ENCODE measurements at places on chromosomes 2 and 18.

DNA sequence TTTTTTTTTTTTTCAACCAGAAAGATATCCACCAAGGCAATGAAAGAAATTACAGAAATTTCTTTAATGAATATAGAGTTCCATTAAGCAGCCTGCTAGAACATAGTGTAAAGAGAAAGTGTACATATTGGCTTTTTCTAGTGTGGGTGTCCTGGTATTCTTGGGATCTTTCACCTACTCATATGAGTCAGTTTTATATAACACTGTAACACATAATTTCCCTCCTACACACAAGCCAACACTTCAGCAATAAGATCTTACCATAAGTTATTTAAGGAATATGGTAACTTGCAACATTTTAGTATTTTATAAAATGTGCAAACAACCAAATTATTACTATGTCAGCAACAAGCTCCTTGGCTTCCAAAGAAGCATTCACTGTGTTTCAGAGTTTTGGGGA, 59.9 kb downstream of the ZRANB3 start:
- DNase-seq: no peak

GRCh38 chr2:212237350-212238095, 301.1 kb downstream of the ERBB4 start:
- DNase-seq: no peak

- no peak for DNase-seq
Measured at GRCh38 chr2:210303498-210303897, 11.5 kb downstream of the MYL1 start.

DNA sequence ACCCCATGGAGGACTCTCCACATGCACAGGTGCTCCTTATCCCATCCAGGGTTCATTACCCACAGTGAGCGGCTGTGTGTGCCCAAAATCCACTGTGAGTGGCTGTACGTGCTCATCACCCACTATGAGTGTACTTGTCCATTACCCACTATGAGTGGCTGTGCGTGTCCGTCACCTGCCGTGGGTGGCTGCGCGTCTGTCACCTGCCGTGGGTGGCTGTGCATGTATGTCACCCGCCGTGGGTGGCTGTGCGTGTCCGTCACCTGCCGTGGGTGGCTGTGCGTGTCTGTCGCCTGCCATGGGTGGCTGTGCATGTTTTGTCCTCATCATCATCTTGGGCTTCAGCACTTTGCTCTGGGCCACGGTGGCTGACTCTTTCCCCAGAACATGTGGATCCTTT, 78.6 kb upstream of the FN1 start:
- no peak for DNase-seq

DNA sequence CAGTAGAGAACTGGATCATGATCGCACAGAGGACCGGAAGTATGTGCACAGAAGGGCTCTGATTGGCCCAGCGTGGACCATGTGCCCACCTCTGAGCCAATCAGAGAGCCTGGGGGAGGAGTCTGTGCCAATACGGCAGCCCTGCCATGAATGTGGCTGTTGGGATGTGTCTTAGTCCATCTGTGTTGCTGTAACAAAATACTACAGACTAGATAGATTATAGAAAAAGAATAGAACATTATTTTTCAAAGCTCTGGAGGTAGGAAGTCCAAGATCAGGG, 132.0 kb downstream of the NDUFA10 start:
- no peak for DNase-seq

DNA sequence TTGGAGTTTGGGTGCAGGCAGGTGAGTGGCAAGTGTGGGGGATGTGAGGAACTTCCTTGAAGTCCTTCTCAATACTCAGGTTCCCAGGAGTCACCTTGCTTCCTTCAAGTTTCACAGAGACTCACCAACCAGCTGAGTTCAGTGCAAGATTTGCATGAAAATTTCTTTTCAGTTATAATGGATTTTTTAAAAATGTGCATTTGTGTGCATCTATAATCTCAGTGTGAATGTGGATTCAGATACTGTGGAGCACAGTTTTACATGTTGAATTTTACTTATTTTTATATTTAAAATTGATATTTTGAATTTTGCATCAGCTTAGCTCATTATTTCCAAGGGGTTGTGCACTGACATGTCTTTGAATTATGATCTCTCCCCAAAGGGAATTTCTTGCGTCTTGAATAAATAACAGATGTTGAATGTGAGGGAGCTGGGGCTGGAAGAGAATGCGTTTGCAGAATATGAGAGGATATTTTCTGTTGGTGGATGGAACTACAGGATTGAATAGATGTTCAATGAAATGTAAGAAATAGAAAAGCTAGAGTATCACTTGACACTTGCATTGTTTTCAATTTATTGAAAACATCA, 184.3 kb downstream of the RPRM start:
- DNase-seq: no peak

DNA sequence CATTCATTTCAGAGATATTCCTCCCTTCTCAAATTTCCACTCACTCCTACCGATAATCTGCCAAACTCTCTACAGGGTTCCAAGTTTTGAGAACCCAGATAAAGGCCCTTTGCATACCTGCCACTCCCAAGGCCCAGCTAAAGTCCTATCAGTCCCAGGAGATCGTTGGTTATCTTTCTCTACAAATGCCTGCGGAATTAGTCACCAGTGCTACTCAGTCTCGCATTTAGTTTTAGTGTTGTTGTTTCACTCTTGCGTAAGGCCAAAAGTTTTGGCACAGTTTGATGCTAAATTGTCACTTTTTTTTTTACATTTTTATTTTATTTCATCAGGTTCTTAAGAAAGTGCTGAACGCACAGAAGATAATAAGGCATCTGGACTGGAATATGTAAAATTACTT, 29.2 kb upstream of the SETBP1 start:
- DNase-seq: peak; percentile 18

GRCh38 chr2:119174216-119174992, 15.9 kb upstream of the C1QL2 start:
- no peak for DNase-seq

- DNase-seq: no peak
Measured at GRCh38 chr2:26178746-26179436, 6.0 kb downstream of the GAREM2 start.

GRCh38 chr2:185372188-185372587, 366.4 kb upstream of the FSIP2 start:
- DNase-seq: no peak

DNA sequence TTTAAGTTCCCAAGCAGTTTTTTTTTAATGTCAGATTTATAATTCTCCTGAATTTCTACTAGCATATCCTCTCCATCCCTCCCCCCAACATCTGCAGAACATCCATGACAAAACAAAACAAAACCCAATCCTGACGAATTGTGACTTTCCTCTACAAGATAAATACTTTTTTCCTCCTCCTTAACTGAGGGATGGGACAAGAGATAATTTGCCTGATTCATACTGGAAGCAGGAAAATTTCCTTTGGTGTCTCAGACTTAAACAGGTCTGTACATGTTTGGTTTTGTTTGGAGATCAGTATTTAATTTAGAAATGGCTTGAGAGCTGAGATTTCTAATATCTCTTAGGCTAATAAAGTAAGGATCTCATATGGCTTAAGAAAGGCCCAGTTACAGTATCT, 2.2 kb downstream of the CAVIN2 start:
- no peak for DNase-seq

DNA sequence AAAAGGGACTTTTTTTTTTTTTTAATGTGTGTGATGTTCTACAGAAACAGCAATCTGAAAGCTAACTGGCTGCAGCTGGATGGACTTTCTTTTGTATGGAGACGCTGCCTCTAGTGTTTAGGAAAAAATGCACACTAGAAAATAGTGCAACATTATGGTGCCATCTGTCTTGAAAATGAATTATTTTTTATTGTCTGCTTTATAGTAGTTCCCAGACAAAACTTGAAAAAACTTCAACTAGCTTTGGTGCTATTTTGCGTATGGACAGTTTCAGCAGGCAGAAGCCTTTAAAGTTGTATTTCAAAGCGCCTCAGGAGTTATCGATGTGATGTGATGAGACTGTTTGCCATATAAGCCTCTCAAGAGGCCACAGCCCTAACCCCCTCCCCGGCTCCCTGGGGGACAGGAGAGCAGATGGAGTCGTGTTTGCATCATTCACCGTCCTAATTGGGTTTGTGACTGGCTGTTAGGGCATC, 86.9 kb downstream of the LTBP1 start:
- DNase-seq: no peak

GRCh38 chr2:120455390-120455789, 109.5 kb downstream of the INHBB start:
- DNase-seq: no peak

DNA sequence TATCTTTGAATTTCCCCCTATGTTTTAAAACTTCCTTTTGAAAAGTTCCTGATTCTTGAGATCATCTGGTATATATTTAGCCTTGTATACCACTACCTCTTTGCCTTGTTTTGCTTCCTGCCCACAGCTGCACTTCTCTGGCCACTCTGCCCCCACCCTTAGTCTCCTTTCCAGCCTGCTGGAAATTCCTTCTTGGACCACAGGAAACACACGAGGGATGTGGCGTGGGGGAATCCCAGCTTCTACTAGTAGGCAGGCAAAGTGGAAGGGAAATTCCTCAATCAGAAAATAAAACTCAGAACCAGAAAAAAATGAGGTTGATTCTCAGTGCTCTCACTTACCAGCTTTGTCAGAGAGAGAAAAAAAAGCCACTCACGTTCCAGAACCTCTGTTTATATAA, 13.4 kb downstream of the IL18RAP start:
- no peak for DNase-seq

DNA sequence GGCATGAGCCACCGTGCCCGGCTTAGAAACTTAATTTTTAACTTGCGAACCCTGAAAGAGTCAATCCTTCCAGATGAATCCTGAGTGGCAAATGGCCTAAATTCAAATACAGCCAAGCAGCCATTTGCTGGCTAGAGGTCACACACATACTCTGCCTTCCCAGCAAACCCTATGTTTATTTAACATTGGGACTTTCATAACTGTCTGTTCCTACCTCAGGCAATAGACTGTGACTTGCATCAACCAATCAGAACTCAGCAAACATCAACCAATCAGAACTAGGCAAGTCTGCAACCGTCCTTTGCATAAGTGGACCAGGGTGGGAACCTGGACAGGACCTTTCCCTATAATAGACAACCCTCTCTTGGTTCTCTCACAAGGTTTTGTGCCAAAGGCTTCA, 127.5 kb downstream of the DTNB start:
- DNase-seq: no peak

DNA sequence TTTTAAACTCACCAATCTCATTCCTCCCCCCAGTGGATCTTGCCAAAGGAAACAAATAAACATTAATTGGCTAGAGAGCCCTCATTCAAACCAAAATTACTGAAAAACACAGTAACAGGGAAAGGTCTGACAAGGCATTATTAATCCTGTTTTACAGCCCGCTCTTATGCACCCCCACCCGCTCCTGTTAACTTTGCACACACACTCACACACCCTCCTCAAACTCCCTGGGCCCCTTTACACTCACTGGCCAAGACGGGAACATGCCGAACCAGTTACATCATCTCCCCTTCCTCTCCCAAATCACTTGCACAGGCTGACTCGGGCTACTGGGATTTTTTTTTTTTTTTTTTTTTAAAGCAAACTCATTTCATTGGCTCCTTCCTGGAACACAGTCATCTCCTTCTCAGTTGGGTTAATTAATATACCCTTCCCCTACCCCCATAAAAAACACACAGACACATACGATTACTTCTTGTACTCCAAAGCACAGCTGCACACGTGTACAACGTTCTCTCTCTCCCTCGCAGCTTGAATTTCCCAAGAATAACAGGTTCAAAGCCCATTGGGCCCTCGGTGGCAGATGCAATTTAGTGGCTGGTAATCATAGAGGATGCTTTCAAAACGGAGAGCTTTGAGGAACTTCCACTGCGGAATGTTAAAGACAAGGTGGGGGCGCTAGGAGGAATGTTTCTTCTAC, 31.8 kb downstream of the KLF7 start:
- peak; percentile 82 for DNase-seq

DNA sequence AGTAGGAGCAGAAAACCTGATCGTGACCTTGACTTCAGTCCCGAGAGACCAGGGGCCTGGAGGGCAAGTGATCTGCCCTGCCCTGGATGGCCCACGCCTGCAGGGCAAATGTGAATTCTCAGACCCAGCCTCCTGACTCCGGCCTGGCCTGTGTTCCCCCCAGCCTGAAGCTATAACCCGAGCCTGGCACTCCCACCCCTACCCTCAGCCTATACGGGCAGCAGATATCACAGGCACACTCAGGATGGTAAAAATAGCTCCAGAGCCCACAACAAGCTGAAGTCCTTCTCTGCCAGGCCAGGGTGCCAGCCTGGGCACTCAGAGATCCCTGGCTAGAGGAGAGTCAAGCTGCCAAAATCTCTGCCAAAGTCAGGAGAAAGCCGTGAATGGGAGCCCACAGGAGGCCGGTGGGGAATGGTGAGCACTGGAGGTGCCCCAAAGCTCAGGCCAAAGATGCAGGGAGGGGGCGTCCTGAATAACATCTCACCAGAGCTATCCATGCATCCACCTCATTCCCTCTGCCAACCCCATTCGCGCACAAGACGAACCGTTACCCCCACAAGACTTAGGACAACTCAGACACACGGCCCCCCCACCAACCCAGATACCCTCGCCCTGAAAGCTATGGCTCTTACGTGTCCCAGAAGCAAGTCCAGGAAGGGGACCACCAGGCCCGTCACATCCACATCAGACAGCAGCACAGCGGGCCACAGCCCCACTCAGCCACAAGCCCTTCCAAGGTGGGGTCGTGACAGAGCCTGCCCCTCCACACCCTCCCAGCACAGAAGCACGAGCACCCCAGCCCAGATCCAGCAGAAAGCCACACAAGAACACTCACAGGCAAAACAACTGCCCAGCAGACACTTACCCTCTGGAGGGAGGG, 144.9 kb downstream of the TNS1 start:
- no peak for DNase-seq

DNA sequence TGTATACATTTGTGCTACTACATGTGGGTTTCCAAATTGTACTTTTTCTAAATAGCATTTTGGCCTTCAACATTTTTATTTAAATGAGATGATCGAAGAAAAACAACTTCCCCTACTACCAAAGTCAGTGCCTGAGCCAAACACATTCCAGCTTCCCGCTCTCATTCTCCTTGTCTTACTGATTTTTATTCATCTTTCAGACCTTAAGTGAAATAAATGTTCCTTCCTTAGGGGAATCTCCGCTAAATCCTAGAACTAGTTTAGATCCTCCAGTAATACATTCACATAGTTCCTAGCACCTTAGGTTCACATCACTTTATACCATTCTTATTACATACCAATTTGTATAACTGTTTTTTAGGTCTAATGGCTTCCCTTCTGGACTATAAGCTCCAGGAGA, 122.3 kb upstream of the COL3A1 start:
- DNase-seq: no peak

DNA sequence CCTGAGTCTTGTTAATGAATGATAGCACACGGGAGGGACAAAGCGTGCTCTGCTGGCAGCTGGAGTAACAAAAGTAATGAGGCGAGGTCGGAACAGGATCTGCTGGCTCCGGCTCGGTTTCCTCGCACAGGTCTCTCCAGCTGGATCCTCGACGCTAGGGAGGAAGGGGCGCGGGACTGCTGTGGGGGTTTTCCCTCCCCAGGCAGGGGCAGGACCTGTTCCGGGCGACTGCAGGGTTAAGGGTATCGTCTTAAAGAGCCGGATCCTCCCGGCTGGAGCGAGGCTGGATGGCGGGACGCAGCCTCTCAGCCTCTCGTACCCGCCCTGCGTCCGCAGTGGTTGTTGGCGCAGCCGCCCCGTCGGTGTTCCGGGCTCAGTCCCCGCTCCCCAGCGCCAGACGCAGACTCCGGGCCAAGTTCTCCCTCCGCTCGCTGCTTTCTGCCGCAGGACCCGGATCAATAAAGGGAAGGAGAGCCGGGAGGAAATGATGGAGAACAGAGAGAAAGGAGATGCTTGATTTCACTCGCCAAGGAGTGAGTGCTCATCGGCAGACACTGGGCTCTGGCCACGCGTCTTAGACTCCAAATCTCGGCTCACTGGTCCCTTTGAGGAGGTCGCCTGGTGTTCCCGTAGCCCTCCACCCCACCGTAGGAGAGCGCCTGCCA, 1.1 kb upstream of the LIPG start:
- no peak for DNase-seq

GRCh38 chr18:27685807-27686412, 491.0 kb downstream of the CDH2 start:
- DNase-seq: no peak

Data from BJ (cell line).